ENCODE measurements at places on chromosomes 5 and 9.

GRCh38 chr5:53575831-53576230, 15.4 kb downstream of the NDUFS4 start:
- DNase-seq = no peak

DNA sequence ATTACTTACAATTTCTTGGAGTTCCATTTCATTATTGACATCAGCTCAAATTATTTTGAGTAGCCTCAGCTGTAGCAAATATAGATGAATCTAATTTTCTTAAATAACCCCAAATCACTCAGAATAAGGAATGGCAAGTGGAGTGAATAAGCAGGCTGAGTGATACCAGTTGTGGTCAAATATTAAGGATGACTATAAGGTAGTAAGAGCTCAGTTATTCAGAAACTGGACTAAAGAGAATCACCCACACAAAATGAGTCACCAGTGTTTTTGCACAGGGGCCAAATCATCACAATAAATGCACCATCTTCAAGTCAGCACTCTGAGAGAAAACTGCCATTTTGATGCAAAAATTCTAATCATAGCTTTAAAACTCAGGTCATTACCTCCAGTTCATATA, 128.9 kb upstream of the TARS1 start:
- DNase-seq = peak; percentile 46

GRCh38 chr9:19379697-19380046, 364 bp downstream of the RPS6 start:
- DNase-seq = peak; percentile 26

- no peak for DNase-seq
Measured at GRCh38 chr9:84123648-84124406, 143.2 kb downstream of the RMI1 start.

DNA sequence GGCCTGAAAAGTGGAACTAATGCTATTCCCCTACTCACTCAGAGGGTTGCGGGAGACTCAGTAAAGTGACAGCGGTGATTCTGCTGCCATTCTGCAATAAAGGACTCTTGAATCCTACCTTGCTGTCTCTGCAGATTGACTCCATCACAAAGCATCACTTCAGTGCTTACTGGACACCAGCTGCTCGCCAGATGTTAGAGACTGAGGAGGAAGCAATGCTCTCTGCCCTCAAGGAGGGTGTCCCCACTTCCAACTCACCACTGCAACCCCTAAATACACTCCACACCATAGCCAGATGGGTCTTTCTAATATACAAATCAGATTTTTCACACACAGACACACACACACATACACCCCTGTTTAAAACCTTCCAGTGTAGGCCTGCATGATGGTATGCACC, 21.4 kb downstream of the TTLL11 start:
- no peak for DNase-seq

DNA sequence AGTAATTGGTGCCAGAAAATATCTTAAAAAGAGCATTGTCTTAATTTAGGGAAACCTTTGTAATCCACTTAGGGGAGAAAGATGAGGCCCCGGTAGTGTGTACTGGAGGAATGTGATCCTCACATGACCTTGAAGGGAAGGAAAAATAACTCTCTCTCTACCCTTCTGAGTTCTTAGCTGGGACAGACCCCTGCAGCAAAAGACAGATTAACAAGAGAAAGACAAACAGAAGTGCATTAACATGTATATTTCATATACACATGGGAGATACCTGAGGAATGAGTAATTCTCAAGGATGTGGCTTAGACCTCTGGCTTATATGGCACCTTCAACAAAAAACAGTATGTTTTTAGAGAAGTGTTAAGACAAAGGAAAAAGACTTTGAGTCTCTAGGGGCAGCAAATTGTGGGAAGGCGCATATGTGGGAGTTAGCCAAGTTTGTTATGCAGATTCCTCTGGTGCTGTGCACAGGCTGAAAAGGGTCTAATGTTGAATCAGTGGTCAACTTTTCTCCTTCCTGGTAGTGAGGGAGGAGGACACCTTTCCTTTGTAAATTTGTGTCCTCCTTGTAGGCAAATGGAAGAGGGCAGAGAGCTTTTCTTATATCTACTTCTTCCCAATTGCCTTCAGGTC, 138.8 kb downstream of the LRRC70 start:
- no peak for DNase-seq

GRCh38 chr5:63483338-63483737, 478.9 kb downstream of the HTR1A start:
- no peak for DNase-seq

DNA sequence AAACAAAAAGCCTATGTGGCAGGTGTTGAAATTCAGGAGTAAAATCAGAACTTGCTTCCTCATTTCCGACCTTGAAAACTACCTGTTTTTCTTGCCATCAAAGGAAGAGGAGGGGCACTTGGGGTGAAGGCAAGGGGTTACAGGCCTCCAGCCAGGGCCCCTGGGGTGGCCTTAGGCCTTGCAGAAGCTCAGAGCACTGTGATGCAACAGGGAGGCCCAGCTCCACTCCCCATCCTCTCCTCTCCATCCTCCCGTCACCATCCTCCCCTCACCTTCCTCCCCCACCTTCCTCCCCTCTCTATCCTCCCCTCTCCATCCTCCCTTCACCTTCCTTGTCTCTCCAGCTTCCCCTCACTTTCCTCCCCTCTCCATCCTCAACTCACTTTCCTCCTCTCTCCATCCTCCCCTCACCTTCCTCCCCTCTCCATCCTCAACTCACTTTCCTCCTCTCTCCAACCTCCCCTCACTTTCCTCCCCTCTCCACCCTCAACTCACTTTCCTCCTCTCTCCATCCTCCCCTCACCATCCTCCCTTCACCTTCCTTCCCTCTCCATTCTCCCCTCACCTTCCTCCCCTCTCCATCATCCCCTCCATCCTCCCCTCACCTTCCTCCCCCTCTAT, 111.6 kb downstream of the WNK2 start:
- DNase-seq = no peak

- DNase-seq = no peak
Measured at GRCh38 chr5:109278141-109278540, 131.6 kb downstream of the PJA2 start.

DNA sequence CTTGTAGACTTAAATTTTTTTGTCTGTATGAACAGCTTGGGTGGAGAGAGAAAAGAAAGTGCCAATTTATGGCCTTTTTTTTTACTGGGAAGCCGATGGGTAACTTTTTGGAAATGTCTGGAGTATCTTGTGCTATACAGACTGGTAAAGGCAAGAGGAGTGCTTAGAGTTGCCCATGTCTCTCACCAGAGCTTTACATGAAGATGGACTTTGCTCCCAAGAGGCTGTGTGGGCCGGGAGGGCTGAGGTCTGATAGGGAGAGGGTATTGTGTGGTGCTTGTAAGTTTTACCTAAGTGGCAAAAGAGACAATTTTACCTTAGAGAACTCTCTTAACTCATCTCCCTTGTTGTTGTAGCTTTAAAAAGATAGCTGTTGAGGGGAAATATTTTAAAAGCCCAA, 203.2 kb downstream of the SEMA6A start:
- DNase-seq = no peak

DNA sequence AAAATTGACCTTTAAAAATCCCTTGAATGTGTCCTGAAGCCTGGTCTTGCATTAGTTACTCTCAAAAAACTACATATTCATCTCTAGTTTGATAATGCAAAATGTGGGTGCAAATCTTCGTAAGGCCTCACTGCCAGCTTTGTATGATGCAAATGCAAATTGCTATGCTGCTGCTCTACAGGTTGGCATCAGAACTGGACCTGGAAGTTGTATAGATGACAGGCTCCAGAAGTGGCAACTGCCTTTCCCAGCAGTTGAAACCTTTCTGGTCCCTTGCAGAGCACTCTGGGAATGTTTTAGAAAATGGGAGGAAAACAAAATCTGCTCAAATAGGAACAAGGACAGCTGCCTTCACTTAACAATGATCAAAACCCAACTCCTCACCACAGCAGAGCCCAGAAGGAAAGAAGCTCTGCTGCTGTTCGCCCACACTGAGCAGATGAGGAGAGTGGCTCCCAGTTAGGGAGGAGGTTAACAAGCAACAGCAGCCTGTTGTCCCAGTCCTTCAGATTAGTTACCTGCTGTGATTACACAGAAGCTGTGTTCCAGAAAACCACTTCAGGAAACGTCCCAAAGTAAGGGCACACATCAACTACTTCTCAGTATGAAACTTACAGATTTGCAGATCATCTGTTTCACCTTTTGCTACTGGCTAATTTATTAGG, 93.5 kb downstream of the PLPP1 start:
- DNase-seq = no peak

DNA sequence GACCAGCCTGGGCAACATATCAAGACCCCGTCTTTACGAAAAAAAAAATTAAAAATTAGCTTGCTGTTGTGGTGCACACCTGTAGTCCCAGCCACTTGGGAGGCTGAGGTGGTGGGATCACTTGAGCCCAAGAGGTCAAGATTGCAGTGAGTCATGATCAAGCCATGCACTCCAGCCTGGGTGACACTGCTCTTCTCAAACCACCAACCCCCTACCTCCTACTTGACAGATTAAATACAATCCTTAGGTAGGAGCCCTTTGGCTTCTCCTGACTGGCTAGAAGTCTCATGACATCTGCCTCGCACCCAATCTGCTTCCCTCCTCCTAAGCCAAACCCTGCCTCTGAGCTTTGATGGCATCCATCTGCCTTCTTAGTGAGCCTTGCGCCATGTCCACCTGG, 11.6 kb upstream of the FBP1 start:
- peak; percentile 53 for DNase-seq

- DNase-seq = no peak
Measured at GRCh38 chr5:68392617-68393016, 177.1 kb downstream of the PIK3R1 start.

DNA sequence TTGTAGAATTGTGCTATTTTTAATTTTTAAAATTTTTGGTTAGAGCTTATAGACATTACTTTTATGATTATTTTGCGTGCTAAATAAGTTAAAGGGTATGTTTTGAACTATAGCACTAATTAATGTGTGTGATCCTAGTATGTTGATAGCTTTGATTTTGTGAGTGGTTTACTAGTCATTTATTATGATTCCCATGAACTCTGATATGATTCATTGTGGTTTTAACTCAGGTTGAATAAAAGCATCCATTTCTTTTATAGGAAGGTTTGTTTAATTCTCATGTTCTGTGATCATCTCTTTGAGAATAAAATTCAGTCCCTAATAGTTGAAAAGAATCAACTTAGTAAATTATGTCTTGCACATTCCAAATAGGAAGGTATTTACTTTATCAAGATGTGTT, 22.5 kb downstream of the C5orf22 start:
- DNase-seq = no peak

GRCh38 chr5:137754961-137755762, 999 bp upstream of the HNRNPA0 start:
- peak; percentile 15 for DNase-seq

GRCh38 chr9:109476642-109477257, 21.4 kb downstream of the PTPN3 start:
- no peak for DNase-seq

- no peak for DNase-seq
Measured at GRCh38 chr5:124544366-124545055, 201.9 kb downstream of the ZNF608 start.

DNA sequence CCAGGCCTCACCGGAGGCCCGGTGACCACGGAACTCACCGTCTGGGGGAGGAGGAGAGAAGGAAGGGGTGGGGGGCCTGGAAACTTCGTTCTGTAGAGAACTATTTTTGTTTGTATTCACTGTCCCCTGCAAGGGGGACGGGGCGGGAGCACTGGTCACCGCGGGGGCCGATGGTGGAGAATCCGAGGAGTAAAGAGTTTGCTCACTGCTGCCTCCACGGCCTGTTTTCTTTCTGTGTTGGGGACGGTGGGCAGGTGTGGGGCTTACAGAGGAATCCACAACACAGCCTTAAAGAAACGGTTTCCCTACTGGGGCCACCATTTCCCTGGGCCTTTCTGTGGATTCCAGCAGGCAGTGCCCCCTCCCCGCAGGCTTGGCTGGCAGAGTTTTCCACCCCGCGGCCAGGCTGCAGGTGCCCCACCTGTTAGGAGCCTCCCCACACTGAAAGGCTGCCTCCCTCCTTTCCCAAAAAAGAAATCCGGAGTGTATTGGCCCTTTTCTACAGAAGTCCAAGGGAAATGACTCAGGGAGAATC, 80.8 kb downstream of the NTNG2 start:
- no peak for DNase-seq

DNA sequence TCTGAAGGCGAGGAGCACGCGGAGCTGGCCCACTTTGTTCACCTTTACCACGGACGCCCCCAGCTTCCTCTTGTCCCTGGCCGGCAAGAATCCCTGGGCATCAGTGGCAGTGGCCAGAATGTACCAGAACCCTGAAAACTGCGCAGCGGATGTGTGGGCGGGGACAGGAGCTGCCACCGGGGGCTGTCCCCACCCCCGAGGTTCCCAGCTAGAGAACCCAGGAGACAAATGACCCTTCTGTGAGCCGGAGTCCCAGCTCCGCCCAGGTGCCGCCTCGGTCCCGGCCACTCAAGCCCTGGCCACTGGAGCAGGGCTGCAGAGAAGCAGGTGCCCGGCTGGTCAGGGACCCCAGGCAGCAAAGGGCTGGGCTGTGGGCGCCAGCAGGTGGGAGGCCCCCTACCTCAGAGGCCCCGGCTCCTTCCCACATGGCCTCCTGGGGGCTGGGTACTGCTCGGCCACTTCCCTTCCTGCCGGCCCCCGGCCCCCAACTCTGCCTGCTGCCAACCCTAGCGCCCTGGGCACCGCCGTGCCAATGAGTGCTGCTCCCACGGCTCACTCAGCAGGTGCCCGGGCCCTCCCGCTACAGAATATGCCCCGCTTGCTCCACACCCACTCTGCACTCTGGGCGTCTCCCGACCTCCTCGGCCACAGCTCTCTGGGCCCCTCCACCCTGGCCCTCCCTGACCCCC, 713 bp downstream of the LCN10 start:
- peak; percentile 44 for DNase-seq

DNA sequence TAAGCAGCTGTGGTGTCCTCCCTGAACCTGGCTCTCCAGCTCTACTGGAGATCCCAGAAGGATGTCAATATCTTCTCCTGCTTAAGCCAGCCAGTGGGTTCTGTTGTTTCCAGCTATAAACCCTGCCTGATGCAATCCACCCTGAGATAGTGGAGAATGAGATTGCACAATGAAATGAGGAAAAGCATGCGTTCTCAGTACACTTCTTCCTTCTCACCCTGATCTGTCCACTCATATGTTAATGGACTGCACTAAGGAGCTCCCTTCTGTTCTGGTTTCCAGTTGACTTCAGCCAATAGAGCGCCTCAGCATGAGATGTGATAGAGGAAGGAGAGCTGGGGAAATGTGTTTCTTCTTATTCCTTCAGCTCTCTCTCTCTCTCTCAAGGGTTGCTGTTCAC, 40.0 kb upstream of the CDH6 start:
- DNase-seq = peak; percentile 16

GRCh38 chr5:74977471-74977870, 74.9 kb downstream of the GCNT4 start:
- DNase-seq = no peak

All from inflammatory macrophage treated with lipopolysaccharide for 4 hours (primary cell).